Tibial nerve (tissue), 4 donors: ENCODE measurements at places on chromosomes 2 and 18.

- DNase-seq, result no peak
- no peaks in the 10 kb centered on the region for H3K36me3 ChIP-seq
- no peaks in the 10 kb centered on the region for H3K4me1 ChIP-seq
These were observed 71.5 kb upstream of the CD226 start for GRCh38 chr18:70019136-70019535.

- DNase-seq, result no peak
- H3K4me3 ChIP-seq, result no peak overlapping the region
- no peak overlapping the region for H3K27ac ChIP-seq
- no peaks in the 10 kb centered on the region for H3K4me1 ChIP-seq
- no peaks in the 10 kb centered on the region for H3K36me3 ChIP-seq
These were observed 36.5 kb upstream of the B4GALT6 start for GRCh38 chr18:31720867-31721266.

DNA sequence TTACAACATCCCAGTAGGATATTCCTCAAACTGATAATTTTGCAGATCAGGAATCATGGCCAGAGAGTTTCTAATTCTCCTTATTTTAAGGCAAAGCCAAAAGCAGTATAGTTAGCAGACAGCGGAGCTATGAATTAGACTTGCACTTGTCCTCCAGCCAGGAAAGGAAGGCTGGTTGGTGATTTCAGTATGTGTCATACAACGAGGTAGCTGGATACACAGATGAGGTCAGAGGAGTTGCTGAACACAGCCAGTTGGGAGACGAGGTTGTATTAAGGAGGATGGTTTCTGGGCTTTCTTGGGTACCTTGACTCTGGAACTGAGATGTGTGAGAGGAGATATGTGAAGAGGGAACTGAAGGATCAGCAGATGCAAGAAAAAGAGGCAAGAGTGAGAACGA, 185.2 kb downstream of the SOX11 start:
- H3K27ac ChIP-seq, result no peak overlapping the region
- H3K27me3 ChIP-seq, result no peaks in the 10 kb centered on the region
- no peaks in the 10 kb centered on the region for H3K4me1 ChIP-seq

DNA sequence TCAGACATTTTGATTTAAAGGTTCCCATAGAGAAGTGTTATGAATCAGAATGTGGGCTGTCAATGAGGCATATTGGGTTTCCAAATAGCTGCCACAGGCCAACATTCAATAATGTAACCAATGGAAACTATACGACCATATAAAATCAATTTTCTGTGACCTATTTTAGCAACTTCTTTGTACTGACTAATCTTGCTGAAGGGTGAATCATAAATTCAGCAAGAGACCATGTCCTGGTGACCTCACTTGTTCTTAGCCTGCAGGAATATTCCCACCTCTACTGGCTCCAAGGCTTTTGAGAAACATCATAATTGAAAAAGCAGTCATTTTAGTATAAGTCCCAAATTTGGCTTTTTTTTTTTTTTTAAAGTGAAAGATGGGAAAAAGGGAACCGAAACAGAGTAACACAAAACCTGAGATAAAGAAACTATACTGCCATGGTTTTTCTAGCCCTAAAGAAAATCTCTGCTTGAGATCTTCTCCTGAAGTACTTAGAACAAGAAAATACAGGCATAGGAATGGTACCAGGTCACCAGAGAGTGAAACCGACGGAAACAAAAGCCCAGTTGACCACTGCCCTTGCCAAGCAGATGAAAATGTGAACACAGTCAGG, 32.1 kb downstream of the PLEKHM3 start:
- no peaks in the 10 kb centered on the region for H3K4me1 ChIP-seq
- no peak for DNase-seq
- no peak overlapping the region for H3K4me3 ChIP-seq
- no peaks in the 10 kb centered on the region for H3K36me3 ChIP-seq
- H3K27me3 ChIP-seq, result no peaks in the 10 kb centered on the region

- DNase-seq, result no peak
- no peak overlapping the region for H3K4me3 ChIP-seq
- H3K27ac ChIP-seq, result no peak overlapping the region
- no peaks in the 10 kb centered on the region for H3K4me1 ChIP-seq
- no peaks in the 10 kb centered on the region for H3K27me3 ChIP-seq
- no peaks in the 10 kb centered on the region for H3K36me3 ChIP-seq
These were observed 533.9 kb upstream of the CRIM1 start for GRCh38 chr2:35821675-35822074.

DNA sequence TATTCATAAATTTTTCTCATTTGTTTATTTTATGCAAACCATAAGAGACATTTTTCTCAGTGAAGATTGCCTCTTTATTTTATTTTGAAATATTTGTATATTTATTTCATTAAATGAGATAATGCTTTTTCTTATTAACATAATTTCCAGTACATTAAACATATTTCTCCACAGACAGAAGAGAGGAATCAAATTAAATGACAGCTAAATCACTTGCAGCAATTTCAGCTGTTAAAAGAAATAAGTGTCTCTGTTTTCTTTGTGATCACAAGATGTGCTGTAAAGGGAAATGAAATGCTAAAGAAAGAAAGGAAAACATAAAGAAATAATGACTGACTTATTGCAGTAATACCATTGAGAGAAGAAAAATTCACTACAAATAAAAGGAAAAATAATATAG, 414.0 kb upstream of the FANCL start:
- no peaks in the 10 kb centered on the region for H3K4me1 ChIP-seq
- H3K4me3 ChIP-seq, result no peak overlapping the region
- no peaks in the 10 kb centered on the region for H3K27me3 ChIP-seq
- no peak for DNase-seq
- H3K36me3 ChIP-seq, result no peaks in the 10 kb centered on the region

DNA sequence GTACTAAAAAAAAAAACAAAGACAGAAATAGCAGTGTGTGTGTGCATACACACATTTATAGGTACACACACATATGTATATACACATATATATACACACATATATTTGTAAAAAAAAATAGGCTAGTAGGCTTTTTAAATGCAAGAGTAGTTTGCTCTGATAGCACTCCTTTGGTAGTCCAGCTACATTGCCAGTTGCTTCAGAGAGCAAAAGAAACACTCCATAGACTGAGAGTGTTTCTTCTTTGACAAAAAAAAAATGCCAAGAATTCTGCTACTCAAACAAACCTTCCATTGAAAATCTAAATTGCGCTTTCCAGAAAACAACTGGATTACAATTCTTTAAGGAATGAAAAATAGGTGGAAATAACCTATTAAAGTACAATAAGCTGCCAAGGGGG, 365.9 kb upstream of the GALNT5 start:
- no peaks in the 10 kb centered on the region for H3K27me3 ChIP-seq
- no peak for DNase-seq
- H3K36me3 ChIP-seq, result no peaks in the 10 kb centered on the region
- peak overlapping the region; percentile 80 for H3K27ac ChIP-seq

DNA sequence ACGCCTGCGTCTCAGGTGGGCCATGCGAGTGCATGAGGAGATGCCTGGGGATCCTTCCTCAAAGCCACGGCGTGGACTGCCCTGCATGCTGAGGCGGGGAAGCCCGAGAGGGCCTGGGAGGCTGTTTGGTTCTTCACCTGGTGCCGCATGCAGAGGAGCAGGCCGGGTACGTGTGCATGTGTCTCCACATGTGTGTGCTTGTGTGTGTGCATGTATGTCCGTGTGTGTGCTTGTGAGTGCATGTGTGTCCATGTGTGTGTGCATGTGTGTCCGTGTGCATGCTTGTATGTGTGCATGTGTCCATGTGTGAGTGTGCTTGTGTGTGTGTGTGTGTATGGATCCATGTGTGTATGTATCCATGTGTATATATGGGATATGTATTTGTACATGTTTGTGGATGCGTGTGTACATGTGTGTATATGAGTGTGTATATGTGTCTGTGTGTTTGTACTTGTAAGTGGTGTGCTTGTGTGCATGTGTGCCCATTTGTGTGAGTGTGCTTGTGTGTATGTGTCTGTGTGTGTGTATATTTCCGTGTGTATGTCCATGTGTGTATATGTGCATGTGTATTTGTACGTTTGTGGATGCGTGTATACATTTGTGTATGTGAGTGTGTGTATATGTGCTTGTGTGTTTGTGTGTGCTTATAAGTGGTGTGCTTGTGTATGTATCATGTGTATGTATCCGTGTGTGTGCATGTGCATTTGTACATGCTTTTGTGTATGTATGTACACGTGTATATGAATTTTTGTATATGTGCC, 79.0 kb downstream of the PTGR3 start:
- H3K4me1 ChIP-seq, result peaks cover 6% of the 10 kb centered on the region
- no peaks in the 10 kb centered on the region for H3K27me3 ChIP-seq

DNA sequence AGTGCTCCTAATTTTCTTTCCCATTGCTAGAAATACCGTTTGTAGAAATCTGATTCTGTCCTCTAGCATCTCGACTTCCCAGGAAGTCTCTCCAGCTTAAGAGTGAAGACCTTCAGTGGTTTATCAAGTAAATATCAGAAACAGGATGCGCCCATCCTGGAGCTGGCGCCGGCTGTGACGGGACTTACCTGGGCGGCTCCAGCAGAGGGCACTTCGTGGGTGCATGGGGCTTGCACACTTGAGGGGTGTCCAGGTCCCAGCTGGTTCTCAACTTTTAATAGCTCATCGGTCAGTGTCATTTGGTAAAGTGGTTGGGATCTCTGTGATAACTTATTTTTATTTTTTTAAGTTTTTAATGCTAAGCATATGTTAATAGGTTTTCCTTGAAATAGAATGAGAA, 167.0 kb upstream of the TPO start:
- H3K36me3 ChIP-seq, result no peaks in the 10 kb centered on the region
- H3K4me1 ChIP-seq, result no peaks in the 10 kb centered on the region
- H3K27me3 ChIP-seq, result no peaks in the 10 kb centered on the region
- DNase-seq, result no peak
- no peak overlapping the region for H3K27ac ChIP-seq

DNA sequence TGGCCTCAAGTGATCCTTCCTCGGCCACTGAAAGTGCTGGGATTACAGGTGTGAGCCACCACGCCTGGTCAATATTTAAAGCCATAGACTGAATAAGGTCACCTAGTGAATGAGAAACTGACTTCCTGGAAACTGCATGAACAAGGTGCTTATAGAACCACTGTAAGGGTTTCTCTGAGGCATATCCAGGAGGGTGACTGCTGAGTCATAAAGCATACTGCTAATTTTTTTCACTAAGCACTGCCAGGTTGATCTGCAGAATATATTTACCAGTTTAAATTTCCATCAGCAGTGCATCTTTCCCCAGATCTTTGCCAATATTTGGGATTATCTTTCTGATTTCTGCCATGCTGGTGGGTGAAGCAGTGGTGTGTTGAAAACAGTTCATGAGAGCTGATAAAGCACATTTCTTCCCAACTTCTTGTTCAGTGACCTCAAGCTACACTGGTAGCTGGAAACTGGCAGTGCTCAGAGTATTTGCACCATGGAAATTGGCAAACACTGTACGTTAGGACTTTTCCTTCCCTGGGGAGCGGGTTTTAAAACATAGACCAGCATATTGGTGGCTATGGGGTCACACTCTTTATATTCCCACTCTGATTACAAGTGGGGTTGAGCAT, 4.2 kb upstream of the CLIP4 start:
- H3K4me3 ChIP-seq, result no peak overlapping the region
- no peak for DNase-seq
- no peaks in the 10 kb centered on the region for H3K36me3 ChIP-seq
- H3K27me3 ChIP-seq, result no peaks in the 10 kb centered on the region

DNA sequence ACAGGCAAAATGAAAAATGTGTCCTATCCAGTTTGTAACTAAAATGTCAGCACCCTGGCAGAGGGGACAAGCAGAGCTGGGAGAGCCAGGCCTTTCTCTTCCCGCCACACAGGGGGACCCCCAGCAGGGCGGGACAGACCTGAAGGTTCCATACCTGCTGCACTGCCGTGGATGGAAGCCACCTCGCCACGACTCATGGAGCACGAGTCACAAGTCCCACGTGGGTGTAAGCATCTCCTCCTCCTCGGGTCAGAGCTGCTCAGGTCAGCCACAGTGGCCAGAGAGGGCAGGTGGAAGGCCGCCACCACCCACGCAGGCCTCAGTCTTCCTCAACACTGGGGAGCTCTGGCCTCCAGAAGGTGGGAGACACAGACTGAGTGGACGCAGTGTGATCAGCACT, 21.0 kb downstream of the C1QL2 start:
- H3K4me3 ChIP-seq, result no peak overlapping the region
- H3K4me1 ChIP-seq, result no peaks in the 10 kb centered on the region
- H3K27ac ChIP-seq, result no peak overlapping the region
- no peak for DNase-seq
- H3K27me3 ChIP-seq, result no peaks in the 10 kb centered on the region
- no peaks in the 10 kb centered on the region for H3K36me3 ChIP-seq

- no peak for DNase-seq
- H3K27me3 ChIP-seq, result no peaks in the 10 kb centered on the region
- peak overlapping the region; percentile 57 for H3K27ac ChIP-seq
- H3K4me1 ChIP-seq, result peaks cover 6% of the 10 kb centered on the region
- H3K36me3 ChIP-seq, result no peaks in the 10 kb centered on the region
- H3K4me3 ChIP-seq, result no peak overlapping the region
These were observed 26.9 kb upstream of the COL6A3 start for GRCh38 chr2:237440819-237441281.

GRCh38 chr18:6941996-6942395, 175.6 kb downstream of the LAMA1 start:
- H3K27me3 ChIP-seq, result no peaks in the 10 kb centered on the region
- H3K4me3 ChIP-seq, result no peak overlapping the region
- H3K27ac ChIP-seq, result no peak overlapping the region
- no peak for DNase-seq
- H3K4me1 ChIP-seq, result no peaks in the 10 kb centered on the region
- H3K36me3 ChIP-seq, result no peaks in the 10 kb centered on the region

DNA sequence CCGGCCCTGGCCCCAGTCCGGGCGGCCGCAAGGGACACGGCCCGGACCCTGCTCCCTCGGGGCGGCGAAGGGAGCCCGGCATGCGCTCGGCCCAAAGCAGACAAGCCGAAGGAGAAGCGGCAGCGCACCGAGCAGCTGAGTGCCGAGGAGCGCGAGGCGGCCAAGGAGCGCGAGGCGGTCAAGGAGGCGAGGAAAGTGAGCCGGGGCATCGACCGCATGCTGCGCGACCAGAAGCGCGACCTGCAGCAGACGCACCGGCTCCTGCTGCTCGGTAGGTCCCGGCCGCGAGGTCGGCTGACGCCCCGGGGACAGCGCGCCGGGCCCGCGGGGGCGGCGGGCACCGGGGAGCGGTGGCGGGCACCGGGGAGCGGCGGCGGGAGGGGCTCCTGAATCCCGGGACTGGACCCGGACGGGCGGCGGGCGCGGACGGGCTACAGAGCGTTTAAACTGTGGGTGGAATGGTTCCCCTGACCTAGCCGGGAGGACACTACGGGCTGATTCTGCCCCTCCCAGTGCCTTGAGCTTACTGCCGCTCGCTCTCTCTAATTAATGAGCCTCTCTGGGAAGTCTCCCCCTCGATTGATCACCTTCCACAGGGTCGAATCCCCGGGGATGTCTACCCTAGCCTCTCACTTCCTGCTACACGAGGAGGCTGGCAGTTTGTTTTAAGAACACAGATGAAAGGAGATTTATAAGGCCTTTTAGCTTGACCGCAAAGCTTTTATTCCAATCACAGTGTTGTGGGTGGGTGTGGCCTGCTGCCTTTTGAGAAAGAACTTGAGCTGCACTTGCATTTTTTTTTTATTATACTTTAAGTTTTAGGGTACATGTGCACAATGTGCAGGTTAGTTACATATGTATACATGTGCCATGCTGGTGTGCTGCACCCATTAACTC, 853 bp downstream of the GNAL start:
- no peak for DNase-seq
- no peaks in the 10 kb centered on the region for H3K36me3 ChIP-seq
- no peaks in the 10 kb centered on the region for H3K27me3 ChIP-seq
- peak overlapping the region; percentile 41 for H3K27ac ChIP-seq
